ENCODE measurements at places on chromosomes 7 and 10.

DNA sequence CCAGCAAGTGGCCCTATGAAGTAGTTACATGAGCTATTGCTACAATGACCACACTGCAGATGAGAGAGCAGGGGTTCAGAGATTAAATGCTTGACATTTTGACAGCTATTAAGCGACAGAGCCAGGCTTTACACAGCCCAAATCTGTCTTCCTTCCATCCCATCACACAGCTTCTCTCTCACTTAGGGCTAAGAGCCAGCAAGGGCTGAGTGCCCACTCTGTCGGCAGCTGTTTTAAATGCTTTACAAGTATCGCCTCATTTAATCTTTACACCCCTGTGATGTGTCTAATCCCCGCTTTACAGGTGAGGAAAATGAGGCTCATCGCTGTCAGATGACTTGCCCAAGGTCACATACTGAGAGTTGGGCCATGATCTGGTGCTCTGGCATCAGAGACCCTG lies 15.2 kb upstream of the OPALIN start:
- DNase-seq: no peak

DNA sequence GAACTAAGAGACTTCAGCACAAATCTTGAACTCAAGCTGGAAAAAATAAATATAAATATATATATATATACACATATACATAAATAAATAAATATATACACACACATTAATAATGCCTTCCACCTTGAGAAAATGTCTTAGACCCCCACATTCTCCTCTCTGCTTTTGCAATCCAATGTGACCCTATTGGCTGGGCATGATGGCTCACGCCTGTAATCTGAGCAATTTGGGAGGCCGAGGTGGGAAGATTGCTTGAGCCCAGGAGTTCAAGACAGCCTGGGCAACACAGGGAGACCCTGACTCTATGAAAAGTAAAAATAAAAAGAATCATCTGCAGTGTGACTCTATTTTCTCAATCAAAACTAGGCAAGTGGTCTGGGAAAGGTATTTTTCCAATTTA lies 424.1 kb upstream of the NFE2L3 start:
- no peak for DNase-seq

GRCh38 chr10:77574438-77574837 lies 63.2 kb downstream of the KCNMA1 start:
- DNase-seq: no peak

DNA sequence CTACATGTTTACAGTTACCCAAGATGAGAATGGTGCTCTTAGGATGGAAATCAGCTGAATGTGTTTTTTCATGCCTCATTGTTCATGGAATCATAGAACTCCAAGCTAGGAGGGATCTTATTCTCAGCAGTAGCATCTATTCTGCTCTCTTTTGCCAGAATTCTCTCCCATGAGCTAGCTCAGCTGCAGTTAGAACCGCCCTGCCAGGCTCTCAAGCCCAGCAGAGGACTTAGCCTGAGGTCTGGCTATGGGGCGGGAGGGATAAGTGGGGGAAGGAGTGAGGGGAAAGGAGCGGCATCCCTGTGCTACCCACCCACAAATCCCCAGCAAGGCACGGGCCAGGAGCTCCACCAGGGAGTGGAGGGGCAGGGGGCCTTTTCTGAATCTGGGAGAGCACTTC lies 120.7 kb upstream of the PLXNA4 start:
- no peak for DNase-seq

GRCh38 chr10:94307046-94307615 lies 55.6 kb downstream of the NOC3L start:
- DNase-seq: no peak

DNA sequence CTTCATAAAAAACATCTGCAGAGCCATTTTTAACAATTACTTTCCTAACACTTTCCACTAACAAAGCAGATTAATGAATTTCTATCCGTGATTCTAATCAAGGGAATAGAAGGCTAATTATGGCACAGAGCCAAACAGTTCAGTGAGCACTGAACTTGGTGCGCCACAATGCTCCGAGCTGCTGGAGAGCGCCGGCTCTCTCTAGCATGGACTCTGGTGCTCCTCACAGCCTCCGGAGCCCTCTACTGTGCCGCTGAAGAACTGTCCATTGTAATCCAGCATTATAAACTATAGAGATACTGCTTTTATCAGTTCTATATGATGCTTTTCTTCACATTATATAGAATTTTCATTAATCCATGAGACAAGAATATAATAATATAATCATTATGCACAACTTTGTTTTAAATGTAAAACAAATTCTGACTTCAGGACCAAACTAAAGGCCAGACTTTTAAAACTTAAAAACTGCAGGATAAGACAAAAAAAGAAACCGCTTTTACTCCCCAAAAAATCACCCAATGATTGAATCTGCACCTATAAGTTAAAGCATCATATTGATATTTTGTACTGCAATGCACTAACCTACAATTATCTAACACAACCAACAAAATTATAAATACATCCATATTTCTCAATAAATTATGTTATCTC lies 123.6 kb downstream of the RNF32 start:
- peak; percentile 81 for DNase-seq

DNA sequence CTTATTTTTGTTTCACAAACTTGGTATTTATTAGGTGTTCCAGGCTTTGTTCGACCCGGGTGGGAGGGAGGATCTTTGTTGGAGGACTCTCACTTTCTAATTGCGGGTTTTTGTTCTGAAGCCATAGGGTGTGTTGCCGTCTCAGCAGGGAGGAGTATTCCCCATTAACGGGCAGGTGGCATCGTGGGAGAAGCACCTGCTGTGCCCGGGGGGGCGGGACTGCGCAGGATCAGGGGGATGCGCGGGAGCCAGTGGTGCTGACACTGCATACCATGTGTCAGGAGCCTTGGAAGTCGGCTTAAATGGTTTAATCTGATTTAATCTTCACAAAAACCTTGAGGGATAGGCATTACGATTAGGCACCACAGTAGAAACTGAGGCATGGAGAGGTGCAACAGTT lies 113.0 kb downstream of the MGMT start:
- DNase-seq: no peak

GRCh38 chr7:128217967-128218652 lies 23.0 kb upstream of the LEP start:
- no peak for DNase-seq

- DNase-seq: no peak
Measured at GRCh38 chr10:85661123-85661522, 705.5 kb downstream of the GRID1 start.

DNA sequence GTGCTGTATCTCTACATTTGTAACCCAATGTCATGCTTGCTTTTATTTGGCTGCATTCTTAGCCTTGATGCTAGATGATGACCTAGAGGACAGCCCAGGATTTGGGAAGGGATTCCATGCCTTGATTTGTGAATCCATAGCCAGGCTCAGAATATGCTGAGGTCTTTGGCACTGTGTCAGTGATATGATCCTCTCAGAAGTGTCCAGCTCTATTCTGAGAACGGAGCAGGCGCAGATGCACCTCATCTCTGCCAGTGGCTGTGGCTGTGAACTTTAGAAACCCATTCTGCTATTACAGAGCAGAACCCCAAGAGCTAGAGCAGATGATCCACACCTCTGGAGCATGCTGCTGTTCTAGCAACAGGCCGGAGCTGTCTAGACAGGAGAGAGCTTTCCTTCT lies 212.8 kb downstream of the TRIL start:
- DNase-seq: no peak

DNA sequence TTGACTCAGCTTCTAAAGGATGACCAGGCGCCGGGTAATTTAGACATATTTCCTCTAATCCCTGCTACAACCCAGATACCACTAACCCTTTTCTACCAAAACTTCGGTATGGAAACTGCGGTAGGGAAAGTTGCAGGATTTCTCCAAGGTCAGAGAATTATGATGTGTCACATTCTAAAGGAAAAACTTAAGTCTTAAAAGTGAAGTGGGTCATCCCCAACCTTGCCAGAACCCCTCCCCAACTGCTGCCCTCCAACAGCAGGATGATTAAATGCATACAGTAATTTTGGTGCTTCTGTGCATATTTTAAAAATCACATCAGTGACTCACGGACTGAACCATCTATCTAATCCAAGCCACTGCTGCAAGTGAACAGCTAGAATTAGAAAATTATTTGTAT lies 52.7 kb downstream of the GRB10 start:
- peak; percentile 79 for DNase-seq

DNA sequence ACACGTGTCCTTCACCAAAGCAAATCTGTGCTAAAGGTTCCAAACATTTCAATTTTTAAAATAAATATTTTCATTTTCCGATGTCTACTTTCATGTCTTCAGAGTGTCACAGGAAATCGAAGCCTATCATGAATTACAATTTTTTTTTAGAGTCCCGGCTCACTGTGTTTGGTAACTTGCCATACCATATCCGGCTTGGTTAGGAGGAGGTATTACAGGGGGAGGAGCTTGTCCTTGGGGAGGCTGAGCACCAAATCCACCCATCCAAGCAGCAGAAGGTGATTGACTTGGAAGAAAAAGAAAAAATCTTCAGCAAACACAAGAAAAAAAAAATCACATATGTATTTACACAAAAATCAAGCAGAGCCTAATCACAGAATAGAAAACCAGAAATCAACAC lies 21.3 kb downstream of the TIAL1 start:
- DNase-seq: peak; percentile 27

- no peak for DNase-seq
Measured at GRCh38 chr10:3898821-3899220, 113.8 kb upstream of the KLF6 start.

DNA sequence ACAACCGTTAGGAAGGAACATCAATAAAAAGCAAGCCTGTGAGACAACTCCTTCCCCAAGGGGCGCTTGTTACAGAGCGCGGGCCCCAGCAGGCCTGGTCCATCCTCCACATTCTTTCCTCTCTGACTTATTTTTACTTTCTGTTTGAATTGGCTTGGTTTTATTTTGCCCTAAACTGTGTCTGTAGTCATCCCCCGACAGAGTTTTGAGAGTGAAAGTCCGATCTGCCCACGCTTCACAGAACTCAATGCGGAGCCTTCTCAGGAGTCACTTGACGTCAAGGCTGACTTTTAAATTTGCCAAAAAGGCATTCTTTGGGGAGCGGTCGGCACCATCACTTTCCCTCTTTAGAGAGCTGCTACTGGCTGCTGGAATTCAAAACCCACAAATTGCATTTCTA lies 150.1 kb upstream of the KLF6 start:
- peak; percentile 88 for DNase-seq

- DNase-seq: no peak
Measured at GRCh38 chr10:128843972-128844371, 623.1 kb upstream of the MGMT start.

GRCh38 chr10:110833234-110833940 lies 38.3 kb upstream of the PDCD4 start:
- no peak for DNase-seq

GRCh38 chr10:80372675-80373074 lies 16.1 kb downstream of the DYDC2 start:
- DNase-seq: no peak

GRCh38 chr7:129642871-129643549 lies 31.5 kb downstream of the NRF1 start:
- DNase-seq: peak; percentile 34

DNA sequence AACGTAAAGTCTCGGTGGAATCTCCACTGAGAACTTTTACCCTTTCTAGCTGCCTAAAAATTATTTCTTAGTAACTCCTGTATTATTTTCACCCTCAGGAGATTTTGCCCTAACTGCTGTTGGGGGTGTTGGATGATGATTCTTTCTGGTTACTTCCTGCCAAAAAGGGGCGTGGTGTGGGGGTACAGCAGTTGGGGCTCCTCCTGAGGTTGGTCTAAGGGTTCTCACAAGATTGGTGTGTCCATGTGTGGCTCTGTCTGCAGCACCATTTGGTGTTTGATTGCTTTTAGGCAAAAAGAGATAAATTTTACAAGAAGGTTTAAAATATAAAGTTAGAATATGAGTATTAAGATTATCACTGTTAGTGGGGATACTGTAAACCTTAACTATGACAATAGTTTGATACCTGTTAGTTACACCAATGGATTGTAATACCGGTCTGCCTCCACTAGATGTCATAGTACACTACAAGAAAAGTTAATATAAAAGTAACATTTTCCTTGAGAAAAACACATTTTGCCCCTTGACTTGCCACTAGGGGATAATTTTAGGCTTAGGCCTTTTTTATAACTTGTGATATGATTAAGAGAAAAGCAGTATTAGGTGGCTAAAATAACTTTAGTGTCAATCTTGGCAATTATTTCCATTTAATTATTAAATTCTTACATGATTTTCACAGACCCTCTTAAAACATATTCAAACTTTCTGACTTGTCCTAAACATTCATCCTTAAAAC lies 928.7 kb downstream of the IPMK start:
- DNase-seq: peak; percentile 60

DNA sequence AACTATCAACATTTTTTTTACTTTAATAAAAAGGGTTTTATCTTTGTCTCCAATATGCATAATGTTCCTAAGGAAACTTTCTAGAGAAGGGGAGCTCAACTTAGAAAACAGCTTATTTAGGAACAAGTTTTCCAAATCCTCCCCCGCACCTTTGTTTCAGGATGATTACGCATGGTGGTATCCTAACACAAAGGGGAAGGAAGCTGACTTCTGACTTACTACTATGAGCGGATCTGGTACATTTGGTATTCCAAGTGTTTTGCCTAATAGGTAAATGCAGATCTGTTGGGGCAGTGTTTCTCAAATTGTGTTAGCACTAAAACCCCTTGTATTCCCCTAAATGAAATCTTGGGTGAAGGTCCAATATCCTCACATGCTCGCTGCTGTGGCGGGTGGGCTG lies 229.3 kb upstream of the KLF14 start:
- DNase-seq: no peak

- DNase-seq: no peak
Measured at GRCh38 chr7:98463837-98464557, 63.1 kb upstream of the BAIAP2L1 start.

DNA sequence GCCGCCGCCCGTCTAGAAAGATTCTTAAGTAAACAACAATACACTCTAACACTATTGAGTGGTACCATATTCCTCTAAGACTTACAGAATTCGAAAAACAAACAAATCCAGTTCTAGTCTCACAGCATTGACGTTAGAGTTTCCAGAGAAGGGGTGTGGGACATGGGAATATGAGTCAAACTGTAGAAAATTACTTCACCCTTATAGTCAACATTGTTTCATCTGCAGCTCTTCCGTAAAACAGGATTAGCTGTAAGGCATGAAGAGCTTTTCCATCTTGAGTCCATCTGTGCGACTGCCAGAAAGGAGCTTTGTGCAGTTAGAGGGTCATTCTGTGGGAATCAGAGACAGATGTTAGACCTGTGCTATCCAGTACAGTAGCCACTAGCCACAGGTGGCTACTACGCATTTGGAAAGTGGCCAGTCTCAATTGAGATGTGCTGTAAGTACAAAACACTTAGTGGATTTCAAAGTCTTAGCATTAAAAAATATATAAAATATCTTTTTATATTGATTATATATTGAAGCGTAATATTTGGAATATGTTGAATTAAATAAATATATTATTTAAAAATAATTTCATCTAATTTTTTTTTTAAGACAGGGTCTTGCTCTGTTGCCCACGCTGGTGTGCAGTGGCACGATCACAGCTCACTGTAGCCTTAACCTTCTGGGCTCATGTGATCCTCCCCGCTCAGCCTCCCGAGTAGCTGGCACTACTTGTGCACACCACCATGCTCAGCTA lies 79.8 kb upstream of the MPP7 start:
- peak; percentile 12 for DNase-seq

All from GM03348 (cell line).